ENCODE measurements at places on chromosomes 7 and 10.

GRCh38 chr10:131692176-131692575 is 208.6 kb upstream of the PPP2R2D start:
- no peak for DNase-seq

- no peak for DNase-seq
These were observed 18.8 kb upstream of the PDCD4 start for GRCh38 chr10:110852947-110853346.

GRCh38 chr10:103616705-103617601 is 123.4 kb downstream of the NEURL1 start:
- no peak for DNase-seq

GRCh38 chr7:24660546-24660945 is 87.3 kb downstream of the PALS2 start:
- DNase-seq: no peak

GRCh38 chr7:135210888-135211178 is 493 bp downstream of the WDR91 start:
- DNase-seq: peak; percentile 60

DNA sequence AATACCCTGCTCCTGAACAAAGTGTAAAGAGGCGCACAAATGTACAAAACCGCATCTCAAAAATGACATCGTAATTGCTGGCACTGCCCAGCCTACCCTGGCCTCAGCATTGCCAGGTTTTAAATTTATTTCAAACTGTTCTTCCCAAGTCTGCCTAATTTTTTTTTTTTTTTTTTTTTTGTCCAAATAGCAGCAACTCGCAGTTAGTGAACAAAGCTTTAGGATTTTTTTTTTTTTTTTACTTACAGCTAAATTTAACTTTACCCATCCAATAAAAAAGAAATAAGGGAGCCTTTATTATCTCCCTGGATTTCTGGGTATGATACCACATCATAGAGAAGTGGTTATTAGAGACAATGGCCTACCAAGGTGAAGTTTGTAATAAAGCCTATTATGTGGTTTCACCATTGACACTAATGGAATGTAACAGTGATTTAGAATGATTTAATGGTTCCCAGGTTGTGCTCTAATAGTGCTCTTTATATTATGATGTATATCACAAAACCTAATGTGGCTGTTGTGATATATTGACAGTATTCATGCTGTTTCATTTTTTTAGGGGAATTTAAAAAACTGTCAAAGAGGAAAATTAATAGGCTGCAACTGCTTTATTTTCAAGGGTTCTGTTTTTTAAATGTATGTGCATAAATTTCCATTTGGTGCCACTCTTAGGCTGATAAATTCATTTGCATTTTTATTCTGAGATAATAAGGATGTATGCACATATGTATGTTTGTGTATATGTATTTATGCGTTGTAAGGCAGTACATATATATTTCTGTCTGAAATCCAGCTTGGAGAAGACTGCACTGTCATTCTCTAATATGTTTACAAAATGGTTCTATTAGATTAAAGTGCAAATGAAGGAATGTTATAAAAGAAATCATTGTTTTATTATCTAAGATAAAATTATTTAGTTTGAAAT is 309.0 kb downstream of the TFEC start:
- DNase-seq: no peak

GRCh38 chr10:122454603-122455080 is at the start of gene ARMS2:
ARMS2 (plus strand) TSS chr10:122454653; CDS start chr10:122454728, 75 bp downstream.
- no peak for DNase-seq

DNA sequence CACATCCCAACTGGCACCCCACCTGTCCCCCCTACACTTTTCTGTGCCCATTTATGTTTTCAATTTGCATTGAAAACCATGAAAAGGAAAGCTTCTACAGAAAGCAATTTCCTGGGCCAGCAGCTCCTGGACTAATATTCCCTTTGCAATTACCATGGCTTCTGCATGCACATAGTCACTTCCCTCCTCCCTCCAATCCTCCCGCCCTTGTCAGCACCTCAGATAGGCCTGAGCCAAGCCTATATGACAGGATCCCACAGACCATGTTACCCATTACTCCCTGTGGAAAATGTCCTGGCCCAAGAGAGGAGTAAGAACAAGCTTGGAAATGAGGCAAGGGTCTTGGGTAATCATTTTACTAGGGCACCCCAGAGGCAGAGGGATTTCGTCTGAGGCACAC is 38.1 kb downstream of the FBXW4 start:
- DNase-seq: no peak

GRCh38 chr7:139241258-139241657 is 10.2 kb downstream of the UBN2 start:
- DNase-seq: no peak

DNA sequence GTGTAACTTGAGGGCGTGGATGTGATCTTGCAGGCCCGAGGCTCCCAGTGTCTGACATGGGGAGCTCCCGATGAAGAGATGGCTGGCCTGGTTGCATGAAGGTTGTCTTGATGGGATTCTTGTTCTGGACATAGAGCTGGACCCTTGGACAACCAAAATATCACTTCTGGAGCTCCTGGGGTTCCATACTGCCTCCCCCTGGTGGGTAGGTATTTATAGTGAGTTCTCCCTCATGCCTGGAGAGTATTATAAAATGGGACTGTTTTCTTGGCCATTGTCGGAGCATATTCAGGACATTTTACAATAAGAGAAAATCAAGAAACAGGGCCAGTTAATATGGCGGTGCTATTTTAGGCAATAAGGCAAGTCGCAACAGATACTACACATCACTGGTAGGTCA is 32.6 kb upstream of the GIMAP8 start:
- DNase-seq: no peak

- DNase-seq: no peak
These were observed 453.2 kb downstream of the TNS3 start for GRCh38 chr7:47128700-47129099.

DNA sequence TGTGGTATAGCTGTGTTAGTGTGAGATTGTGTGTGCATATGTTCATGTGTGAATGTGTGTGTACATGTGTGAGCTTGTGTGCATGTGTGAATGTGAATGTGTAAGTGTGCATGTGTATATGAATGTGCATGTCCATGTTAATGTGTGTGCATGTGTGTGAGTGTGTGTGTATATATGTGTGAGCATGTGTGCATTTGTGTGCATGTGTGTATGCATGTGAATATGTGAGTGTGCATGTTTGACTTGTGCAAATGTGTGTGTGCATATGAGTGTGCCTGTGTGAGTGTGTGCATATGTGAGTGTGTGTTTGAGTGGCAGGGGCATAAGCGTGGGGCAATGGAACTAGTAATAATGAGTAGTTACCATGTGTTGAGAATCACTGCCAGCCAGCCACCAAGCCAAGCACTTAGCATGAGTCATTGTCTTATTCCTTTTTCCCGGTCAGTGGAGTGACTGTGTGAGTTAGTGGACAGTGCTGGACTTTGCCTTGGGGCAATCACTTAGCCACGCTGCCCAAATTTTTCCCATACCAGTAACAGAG is 46.3 kb upstream of the SHH start:
- no peak for DNase-seq

DNA sequence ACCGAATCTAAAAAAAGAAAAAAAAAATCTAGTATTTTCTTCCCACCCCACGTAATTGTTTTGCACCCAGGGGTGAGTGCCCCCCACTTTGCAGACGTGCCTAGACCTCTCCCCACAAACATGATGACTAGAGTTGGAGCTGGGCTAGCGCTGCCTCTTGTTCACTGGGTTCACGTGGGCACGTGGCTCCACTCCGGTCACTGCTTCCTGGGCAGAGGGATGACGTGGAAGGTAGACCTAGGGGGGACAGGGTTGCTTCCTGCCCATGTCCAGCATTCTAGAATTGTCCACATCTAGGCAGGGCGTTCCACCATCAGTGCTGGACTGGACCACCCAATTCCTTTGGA is 861 bp upstream of the LIMK1 start:
- no peak for DNase-seq

DNA sequence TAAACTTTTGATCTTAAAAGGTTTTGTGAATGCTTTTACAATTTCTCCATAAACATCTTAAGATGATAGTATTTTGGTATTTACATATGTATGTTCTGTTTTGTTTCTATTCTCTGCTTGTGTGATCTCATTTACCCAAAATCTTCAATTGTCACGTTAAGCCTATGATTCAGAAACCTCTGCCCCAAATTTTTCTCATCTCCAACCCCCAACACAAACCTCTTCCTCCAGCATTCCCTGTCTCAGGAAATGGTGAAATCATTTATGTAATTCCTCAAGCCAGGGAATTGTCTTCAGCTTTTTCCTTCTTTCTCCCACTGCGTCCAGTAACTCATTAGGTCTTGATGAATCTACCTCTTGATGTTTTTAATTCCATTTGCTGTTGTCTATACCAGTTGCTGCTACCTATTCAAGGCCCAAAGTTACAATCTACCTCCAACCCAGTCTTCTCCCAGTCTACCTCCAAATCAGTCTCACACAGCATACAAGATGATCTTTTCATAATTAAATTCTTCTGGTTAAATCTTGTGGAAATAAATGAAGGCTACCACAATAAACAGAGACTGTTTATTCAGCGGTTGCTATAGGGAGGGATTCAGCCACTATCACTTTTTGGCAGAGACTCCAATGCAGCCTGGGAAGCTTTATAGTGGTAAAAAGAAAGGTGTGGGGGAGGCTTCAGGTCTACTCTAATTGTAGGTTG is 5.8 kb downstream of the CFAP69 start:
- DNase-seq: no peak

DNA sequence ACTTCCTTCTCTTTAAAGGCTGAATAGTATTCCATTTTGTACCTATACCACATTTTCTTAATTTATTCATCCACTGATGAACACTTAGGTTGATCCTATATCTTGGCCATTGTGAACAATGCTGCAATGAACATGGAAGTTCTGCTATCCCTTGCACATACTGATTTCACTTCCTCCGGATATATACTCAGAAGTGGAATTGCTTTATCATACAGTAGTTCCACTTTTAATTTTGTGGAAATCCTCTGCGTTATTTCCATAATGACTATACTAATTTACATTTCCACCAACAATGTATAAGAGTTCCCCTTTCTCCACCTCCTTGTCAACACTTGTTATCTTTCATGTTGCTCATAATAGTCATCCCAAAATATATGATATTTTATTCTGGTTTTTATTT is 312.6 kb downstream of the PLXDC2 start:
- DNase-seq: no peak

GRCh38 chr10:35126062-35126529 is 550 bp upstream of the CREM start:
- DNase-seq: no peak

GRCh38 chr7:151637781-151638261 is 118.1 kb upstream of the RHEB start:
- DNase-seq: no peak

DNA sequence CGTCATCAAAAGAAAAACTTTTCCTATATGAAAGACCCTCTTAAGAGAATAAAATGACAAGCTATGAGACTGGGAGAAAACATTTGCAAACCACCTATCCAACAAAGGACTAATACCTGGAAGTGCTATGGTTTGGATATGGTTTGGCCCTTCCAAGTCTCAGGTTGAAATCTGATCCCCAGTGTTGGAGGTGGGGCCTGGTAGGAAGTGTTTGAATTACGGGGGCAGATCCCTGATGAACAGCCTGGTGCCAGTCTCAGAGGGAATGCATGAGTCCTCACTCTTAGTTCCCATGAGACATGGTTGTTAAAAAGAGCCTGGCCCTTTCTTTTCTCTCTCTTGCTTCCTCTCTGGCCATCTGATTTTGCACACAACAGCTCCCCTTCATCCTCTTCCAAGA is 6.3 kb downstream of the ALDH18A1 start:
- DNase-seq: no peak

- DNase-seq: no peak
These were observed 13.1 kb downstream of the THNSL1 start for GRCh38 chr10:25029519-25029918.

GRCh38 chr7:20304366-20304765 is 26.3 kb upstream of the ITGB8 start:
- DNase-seq: no peak

GRCh38 chr7:155355745-155356144 is 58.1 kb downstream of the INSIG1 start:
- no peak for DNase-seq

GRCh38 chr7:94848531-94848930 is 58.9 kb upstream of the PPP1R9A start:
- no peak for DNase-seq

DNA sequence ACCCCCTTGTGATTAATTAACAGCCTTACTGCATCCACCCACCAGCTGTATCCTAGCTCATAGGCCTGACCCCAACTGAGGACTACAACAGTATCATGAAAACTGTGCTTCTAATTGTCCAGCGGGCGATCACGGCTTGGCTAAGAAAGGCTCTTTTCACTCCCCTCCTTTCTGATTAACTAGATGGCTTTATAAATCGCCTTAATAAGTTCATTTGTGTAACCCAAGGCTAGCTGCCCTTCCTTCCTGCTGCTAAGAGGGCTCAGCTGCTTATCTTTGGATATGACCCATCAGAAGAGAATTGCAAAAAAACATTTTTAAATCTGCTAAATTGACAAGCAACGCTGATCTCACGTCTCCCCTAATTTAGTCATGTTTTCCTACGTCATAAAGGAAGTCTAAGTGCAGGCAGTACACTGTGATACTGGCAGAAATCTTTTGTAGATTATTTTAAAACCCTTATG is 163.0 kb upstream of the LAMB4 start:
- peak; percentile 22 for DNase-seq

GRCh38 chr10:127962205-127962604 is 55.3 kb downstream of the PTPRE start:
- no peak for DNase-seq

- no peak for DNase-seq
These were observed 261.4 kb downstream of the ADARB2 start for GRCh38 chr10:1475771-1476454.

DNA sequence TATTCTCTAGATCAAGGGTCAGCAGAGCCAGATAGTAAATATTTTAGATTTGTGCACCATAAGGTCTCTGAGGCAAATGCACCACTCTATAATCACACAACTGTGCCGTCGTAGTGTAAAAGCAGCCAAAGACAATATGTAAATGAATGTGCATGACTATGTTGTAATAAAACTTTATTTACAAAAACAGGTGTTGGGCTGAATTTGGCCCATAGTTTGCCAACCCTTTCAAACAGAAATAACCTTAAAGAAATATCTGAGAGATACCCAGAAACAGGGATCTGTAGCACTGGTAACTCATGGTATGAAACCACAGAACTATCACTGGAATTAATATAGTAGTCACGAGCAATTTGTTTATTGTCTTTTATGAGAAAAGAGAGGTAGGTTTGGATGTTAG is 86.0 kb downstream of the ARID5B start:
- DNase-seq: no peak

GRCh38 chr7:106757846-106758245 is 96.9 kb upstream of the CCDC71L start:
- DNase-seq: peak; percentile 28

GRCh38 chr7:102099474-102099873 is 187.2 kb upstream of the SH2B2 start:
- no peak for DNase-seq

DNA sequence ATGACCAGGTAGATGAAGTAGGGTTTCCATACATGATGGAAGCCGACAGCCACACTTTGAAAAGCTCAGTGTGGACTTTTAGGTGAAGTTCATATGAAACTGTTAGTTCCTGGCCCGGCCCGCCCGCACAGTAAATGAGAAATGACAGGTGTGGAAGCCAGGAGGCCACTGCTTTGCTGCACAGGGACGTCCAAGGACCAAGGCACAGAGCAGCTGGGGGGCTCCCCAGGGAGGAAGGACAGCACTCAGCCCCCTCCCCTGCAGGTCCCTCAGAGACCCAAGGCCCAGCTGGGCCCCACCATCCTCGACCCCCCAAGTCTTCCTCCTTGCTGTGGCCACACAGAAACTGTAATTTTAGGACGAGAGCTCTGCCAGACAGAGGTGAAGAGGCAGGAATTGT is 219.2 kb downstream of the PTPRN2 start:
- no peak for DNase-seq

Measured in common myeloid progenitor, CD34-positive (primary cell).